Activated naive CD4-positive, alpha-beta T cell (primary cell): ENCODE measurements at places on chromosomes 1 and 21.

- DNase-seq = no peak
Observed at GRCh38 chr1:54064299-54064698, 10.9 kb downstream of the TCEANC2 start.

- no peak for DNase-seq
Observed at GRCh38 chr1:84603223-84603622, 29.0 kb upstream of the CTBS start.

DNA sequence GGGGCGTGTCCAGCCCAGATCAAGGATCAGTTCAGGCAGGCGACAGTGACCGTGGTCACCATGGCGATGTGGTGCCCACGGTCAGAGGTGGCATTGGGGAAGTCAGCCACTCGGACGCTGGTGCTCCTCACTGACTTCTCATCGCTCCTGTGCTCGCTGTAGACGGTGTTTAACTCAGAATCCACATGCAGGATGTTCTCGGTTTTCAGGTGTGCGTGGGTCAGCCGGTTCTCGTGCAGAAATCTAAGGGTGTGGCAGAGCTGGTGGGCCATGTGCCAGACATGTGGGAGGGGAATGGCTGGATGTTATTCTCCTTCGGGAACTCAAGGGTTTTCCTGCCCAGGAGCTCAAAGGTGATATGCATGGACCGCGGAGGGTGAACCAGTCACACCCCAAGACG lies 11.7 kb downstream of the OR2AJ1 start:
- no peak for DNase-seq

DNA sequence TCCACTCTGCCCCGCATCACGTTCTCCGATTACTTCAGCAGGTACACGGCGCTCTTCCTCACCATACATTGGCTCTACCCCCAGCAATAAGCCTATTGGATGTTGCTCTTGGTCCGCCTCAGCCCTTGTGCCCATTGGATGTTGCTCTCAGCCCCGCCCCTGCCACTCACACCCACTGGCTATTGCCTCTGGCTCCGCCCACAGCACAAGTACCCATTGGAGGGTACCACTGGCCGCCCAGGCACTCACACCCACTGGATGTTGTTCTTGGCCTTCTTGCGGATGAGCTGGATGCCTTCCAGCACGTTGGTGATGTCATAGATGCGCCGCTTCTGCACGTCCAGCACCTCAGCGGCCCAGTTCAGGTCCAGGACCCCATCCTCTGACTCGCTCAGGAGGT lies 9.4 kb downstream of the E2F2 start:
- no peak for DNase-seq

- DNase-seq = no peak
Observed at GRCh38 chr1:156366378-156367166, 2.4 kb upstream of the RHBG start.

- no peak for DNase-seq
Observed at GRCh38 chr1:2085080-2085479, 34.9 kb downstream of the PRKCZ start.

- DNase-seq = no peak
Observed at GRCh38 chr1:153883223-153883622, 39.5 kb downstream of the GATAD2B start.
